Stimulated activated CD8-positive, alpha-beta memory T cell treated with anti-CD3 and anti-CD28 coated beads, Interleukin-4, amount 100 ng/mL, for 1 hour (primary cell): ENCODE measurements at places on chromosomes 4 and X.

GRCh38 chr4:184387351-184387750, 87.0 kb downstream of the IRF2 start:
- DNase-seq = no peak

DNA sequence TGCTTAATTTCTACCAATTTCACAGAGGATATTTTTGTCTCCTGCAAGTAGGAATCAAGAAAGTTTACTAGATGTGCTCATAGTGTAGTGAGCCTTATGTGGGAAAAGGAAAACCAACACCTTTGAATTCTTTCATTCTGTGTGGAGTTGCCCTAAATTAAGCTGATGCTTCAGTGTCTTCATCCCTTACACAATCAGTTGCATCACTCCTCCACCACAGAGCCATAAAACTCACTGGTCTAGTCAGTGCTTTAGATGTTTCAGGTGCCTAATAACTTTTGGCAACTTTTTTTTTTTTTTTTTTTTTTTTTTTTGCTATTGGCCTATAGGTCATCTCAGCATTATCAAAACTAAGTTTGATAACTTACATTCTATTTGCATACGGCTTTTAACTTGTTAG, 41.5 kb downstream of the HHIP start:
- no peak for DNase-seq

DNA sequence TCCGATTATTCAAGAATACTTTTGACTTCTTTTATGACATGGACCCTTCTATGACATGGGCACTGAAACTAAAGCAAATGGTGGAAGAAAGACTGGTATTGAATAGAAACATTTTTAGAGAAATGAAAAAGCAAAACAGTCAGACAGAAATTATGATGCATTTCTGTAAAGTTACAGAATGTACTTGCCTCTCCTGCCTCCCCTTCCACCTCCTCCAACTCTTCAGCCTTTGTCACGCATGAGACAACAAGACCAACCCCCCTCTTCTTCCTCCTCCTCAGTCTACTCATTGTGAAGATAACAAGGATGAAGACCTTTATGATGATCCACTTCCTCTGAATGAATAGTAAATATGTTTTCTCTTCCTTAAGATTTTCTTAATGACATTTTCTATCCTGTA, 46.3 kb upstream of the HUWE1 start:
- no peak for DNase-seq

DNA sequence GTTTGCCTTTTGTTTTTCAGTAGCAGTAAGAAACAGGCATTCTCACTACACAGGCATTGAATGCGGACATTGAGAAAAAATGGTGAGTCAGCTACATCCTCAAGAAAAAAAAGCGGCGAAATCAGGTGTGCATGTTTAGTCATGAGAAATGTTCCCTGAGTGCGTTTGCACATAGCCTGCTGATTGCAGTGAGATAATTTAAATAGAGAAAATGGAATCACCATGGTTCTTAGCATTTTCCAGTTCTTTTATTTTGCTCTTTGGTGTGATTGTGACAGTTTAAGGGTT, 54.1 kb upstream of the CLDN34 start:
- DNase-seq = no peak

GRCh38 chrX:46554942-46555341, 9.7 kb upstream of the ZNF674 start:
- no peak for DNase-seq

GRCh38 chr4:123709336-123709735, 312.7 kb downstream of the SPRY1 start:
- DNase-seq = no peak

DNA sequence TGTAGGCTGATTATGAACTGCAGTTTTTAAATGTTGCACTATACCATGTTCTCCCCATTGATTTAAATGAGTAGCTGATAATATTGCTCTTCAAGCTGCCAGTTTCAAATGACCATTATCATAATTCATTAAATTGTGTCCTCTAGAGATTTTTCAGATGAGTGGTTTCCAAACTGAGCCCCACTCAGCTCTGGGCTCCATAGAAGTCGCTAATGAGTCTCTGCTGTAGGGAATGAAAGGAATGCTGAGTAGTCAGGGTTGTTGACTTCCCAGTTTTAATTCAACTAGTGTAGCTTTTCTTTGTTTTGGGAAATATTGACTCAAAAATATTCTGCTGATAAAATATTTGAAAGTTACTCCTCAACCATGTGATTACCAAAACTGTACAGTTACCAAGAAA, 1081.1 kb downstream of the ARAP2 start:
- DNase-seq = no peak

GRCh38 chr4:123784626-123785025, 388.0 kb downstream of the SPRY1 start:
- DNase-seq = no peak

- DNase-seq = no peak
Measured at GRCh38 chr4:174973336-174973735, 55.2 kb downstream of the ADAM29 start.

DNA sequence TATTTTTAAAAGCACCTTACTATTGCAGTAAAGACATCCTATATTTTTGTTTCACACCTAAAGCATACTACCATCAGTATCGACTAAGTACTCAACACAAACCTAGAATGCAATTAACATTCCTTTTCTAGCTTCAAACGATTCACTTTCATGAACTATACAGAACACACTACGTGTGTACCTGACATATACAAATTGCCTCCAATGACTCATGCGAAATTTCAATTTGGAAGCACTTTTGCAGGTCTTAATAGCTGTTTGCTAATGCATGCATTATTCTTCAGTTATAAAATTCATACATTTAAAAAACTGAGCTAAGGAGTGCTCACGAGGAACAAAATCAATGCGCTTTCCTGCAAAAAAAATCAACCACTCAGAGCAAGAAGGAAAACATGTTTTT, 19.7 kb upstream of the GPM6B start:
- DNase-seq = no peak

DNA sequence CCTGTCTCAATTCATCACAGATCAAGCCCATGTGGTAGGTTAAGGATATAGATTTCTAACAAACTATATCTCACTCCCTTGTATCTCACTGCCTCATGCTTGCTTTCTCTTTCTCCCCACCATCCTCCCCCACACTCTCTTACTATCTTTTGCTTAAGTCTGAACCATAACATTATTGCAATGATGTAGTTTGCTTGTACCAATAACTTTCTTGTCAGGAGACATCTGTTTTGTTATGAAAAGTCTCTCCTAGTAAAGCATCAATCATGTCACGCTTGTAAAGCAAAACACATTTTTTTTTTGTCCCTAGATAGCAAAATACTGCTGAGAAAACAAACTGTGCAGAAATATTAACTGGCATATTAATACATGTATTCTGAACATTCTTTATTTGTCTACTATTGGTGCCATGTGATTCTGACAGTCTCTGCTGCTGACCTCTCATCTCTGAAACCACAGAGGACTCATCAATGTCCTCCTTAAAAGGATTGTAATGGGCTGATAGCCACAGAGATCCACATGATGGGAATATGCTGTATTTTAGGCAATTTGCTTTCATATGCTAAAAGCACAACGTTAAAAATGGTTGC, 217.5 kb downstream of the VEGFC start:
- DNase-seq = no peak

DNA sequence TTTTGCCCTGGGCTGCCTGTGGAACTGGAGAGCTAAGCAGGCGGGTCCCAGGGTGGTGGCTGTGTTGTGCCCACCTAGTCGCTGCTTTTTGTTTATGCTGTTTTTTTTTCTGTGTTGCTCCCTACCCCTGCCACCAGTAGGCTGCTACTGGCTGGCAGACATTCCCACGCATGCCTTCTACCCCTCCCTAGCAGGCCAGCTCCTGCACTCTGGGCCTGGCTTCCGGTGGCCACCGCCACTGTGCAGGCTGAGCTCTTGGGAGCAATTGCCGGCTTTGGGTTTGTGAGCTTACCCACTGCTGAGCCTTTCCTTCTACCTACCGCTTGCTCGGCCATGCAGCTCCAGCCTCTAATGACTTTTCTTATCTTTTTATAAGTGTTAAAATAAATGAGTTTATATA, 57.6 kb downstream of the RBM46 start:
- no peak for DNase-seq

- DNase-seq = no peak
Measured at GRCh38 chr4:36207831-36208520, 36.3 kb downstream of the ARAP2 start.

DNA sequence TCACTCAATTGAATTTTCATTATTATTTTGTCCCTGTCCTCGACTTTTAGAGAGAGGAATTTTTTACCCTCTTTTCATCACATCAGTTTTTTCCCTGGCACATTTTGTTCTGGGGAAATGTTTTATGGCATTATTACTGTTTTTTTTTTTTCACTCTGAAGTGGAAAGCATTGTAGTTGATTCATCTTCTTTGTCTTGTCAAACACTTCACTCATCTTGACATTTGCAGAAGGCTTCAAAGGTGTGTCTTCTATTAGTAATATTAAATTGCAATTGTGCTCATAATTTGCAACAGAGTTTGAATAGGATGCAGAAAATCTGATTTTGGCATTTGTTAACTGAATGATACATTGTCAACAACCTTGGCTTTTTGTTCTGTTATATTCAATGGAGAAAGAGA, 545.4 kb upstream of the ARX start:
- DNase-seq = no peak

GRCh38 chr4:168707205-168707604, 210.4 kb downstream of the PALLD start:
- DNase-seq = no peak

GRCh38 chrX:96480081-96480480, 204.6 kb upstream of the DIAPH2 start:
- no peak for DNase-seq

- DNase-seq = no peak
Measured at GRCh38 chr4:21768349-21769310, 179.9 kb downstream of the KCNIP4 start.

GRCh38 chr4:63459329-63459728, 949.9 kb downstream of the TECRL start:
- DNase-seq = no peak

GRCh38 chr4:27360790-27361267, 500.2 kb downstream of the STIM2 start:
- no peak for DNase-seq

DNA sequence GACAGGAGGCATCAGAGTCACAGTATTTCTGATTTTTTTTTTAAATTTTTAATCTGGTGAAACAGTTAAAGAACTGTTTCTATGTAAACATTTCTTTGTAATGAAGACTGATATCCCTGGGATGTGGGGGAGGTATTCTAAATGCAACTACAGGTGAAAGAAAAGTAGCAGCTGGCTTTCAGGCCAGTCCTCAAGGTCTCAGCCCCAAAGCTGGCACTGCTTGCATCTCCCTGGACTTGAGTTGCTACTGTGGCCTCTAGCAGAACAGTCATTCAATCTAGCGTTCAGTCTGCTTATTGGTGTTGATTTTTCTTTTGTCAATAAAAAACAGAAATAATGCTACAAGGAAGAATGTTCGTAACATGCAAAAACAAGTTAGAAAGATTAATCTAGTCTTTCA, 4.9 kb downstream of the MBNL3 start:
- no peak for DNase-seq

DNA sequence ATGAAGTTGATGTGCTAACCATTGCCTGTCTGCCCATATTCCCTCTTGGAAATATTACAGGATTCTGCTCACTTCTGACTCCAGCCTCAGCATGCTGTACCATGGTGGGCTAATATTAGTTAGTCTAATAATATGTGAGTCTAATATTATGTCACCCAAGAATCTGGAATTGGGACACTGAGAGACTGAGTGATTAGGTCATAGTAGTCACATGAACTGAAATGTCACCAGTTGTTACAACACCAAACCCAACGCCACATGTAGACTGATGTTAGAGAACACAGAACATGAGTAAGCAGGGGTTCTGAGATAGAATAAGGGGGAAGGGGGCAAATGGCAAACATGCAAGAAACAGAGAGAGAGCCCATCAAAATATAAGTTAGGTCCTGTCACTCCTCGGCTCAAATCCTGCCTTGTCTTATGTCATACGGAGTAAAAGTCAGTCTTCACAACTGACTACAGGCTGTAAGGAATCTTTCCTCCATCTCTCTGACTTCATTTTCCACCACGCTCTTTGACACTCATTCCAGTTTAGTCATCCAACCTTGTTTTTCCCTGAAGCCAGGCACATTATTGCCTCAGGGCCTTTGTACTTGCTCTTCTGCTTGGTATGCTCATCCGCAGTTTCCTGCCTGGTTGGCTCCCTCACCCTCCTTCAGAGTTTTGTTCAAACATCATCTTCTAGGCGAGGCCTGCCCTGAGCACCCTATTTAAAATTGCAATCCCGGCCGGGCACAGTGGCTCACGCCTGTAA, 9.6 kb upstream of the SLAIN2 start:
- no peak for DNase-seq

GRCh38 chr4:79047316-79047715, 108.1 kb upstream of the PAQR3 start:
- DNase-seq = no peak

DNA sequence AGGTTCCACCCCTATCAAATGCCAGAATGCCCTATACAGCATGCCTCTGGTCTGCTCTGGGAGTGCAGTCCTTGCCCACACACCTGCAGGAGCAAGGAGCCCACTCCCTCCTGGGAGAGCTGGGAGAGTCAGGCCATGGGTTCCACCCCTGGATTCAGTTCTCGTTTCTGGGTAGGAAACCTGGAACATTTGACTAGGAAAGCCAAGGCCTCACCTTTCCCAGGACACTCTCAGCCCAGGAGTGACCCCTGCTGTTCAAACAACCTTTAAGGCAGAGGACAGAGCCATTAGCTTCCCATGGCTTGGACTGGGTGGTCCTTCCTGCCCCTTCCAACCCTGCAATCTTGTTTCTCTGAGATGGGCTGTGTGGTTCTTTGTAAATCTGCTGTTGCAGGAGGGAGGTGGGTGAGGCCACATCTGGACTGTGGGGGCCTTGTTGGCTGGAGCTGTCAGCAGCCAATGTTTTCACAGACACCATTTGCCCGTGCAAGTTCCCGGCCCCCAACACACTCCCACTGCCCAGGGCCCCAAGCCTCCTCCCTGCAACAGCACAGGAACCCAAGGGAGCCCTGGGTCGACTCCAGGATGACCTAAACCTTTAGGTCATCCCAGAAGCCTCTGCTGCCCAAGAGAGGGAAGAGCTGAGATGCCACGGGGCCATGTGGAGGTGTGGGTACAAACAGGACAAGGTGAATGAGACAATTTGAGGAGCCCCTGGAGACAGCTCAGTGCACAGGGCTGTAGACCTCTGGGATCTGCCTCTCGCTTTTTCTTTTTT, 104.4 kb downstream of the PJA1 start:
- no peak for DNase-seq

- DNase-seq = no peak
Measured at GRCh38 chr4:166252487-166253402, 379.7 kb downstream of the TLL1 start.

GRCh38 chr4:78468272-78468671, 83.3 kb upstream of the ANXA3 start:
- DNase-seq = no peak

GRCh38 chr4:182839256-182839655, 77.9 kb downstream of the DCTD start:
- no peak for DNase-seq

- DNase-seq = no peak
Measured at GRCh38 chr4:185204238-185204910, 574 bp upstream of the CFAP97 start.
